Activated CD4-positive, alpha-beta T cell treated with anti-CD3 and anti-CD28 coated beads for 1 hour (primary cell): ENCODE measurements at places on chromosomes 1 and 21.
A peak's percentile ranks its signal among the peaks of the same experiment; 100 is the strongest.

DNA sequence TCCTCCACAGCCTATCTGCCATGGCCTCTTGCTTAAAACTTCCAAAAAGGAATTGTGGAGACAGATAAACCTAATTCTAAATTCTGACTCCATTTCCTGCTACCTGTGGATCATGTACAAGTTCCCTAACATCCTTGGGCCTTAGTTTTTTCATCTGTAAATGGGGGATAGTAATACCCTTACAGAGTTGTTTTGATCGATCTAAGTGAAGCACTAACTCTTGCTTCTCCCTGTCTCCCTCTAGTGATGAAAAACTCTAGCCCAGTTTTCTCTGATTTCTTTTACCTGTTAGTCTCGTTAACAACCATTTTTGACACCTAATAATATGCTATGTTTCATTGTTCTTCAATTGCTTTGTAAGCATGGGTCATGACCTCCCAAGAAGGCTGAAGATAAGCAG is 65.9 kb downstream of the TM2D1 start:
- DNase-seq = no peak

DNA sequence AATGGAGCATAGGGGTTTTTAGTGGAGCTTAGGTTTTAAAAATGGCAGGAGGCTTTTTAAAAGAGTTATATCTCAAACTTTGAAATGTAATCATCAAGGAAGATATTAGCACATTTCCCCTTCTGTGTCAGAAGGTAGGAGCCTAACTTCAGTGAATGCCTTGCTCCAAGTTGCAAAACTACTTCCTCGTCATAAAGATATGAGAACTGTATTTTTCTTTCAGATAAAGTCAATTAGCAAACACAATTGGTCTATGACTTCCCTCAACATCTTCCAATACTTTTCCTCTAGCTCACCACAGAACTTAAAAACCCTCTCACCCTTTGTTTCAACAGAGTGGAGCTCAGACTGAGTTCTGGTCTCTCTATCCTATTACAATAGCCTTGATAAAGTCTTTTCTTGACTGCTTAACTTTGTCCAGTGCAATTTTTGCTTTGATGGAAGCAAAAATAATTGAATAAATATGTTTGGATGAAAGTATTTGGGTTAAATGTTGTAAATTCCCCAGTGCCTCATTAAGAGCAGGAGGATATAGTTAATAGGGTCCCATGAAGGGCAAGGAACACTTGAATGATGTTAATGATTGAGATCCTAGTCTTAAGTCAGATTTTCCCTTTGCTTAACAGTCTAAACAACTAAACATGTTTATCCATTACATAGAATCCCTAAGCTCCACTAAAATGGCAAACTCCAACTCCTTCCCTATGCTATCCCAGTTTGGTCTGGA is 58.9 kb downstream of the TNFSF18 start:
- DNase-seq = no peak

DNA sequence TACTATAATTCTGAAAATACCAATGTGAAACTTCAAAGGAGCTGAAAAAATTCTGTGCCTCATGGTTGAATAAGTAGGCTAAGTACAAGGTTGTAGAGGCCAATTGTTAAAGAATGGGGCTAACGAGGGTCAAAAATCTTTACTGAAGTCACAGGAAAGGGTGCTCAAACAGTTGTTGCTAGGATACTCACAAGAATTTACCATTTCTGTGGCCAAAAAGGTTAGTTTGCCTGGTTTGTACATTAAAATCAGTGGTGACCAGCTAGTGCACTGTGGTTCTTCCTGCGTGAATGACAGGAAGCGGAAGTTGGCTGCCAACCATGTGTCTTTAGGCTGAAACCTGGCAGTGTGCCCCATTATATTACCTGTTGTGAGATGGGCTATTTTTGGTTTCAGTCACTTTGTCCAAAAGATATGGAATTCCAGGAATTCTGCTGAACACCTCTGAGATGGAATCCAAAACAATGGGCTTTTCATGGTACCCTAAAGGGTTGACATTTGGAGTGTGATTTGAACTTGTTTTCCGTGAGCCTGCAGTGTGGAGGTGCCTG is 13.5 kb downstream of the MAP3K21 start:
- DNase-seq = no peak

GRCh38 chr1:189103956-189104355 is 1373.7 kb downstream of the BRINP3 start:
- DNase-seq = no peak

- DNase-seq = no peak
Observed at GRCh38 chr21:45074818-45075595, 627 bp downstream of the ADARB1 start.

DNA sequence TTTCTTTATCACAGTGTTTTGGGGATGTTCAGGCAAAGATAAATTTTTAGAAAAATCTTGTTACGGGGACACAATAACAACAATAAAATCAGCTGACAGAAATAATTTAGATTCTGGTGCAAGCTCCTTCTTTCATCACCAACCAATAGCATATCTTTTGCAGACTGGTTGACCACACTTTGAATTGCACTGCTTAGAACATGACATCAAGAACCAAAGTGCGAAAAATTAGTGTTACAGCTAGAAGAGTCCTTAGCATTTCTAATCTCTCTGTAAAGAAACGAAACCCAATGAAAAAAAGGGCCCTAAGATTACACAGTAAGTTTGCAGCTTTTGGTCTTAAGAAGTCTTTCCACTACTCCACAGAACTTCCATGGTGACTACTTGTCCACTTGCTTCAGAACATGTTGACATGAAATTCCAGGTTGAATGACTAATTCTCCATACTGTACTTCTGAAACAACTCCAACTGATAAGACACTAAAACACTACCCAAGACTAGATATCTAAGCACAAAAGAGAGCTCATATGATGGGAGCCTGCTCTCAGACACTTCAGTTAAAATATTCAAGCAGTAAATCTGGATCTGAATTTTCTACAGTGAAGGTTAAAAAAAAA is 31.3 kb downstream of the XKR8 start:
- no peak for DNase-seq

- DNase-seq = no peak
Observed at GRCh38 chr1:158943059-158943458, 11.7 kb downstream of the PYHIN1 start.

DNA sequence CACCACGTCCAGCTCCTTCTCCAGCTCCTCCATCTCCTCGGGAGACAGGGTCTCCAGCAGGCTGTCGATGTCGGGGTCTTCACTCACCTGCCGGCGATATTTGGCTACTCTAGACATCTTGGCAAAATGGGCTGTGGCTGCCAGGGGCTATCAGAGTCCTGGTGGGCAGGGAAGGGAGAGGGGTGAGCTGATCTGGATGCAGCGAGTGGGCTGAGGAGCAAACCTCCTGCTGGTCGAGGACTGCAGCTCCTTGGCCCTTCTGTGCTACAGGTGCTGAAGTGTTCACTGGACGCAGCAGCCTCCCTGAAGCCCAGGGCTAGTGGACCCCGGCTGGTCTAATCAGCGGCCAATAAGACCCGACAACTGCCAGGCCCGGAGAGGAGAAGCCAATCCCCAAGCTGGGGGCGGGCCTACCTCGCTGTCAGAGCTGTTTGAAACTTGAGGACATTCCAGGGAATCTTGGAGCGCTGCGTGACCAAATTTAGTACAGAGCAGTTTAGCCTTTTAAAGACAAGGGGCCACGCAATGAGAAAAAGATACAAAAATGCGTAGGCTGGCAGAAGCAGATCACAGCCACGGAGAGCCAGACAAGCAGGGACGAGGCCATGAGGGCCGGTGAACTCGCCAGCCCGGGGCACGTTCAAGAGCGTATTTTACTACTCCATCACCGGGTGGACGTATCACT is at the start of gene LMOD1:
LMOD1 (minus strand) TSS at position 325 of the 685 bp plus-strand sequence; CDS start at position 117, 208 bp downstream.
- DNase-seq = no peak

- no peak for DNase-seq
Observed at GRCh38 chr1:9376886-9377333, 84.2 kb downstream of the SPSB1 start.

- no peak for DNase-seq
Observed at GRCh38 chr1:197210426-197210825, 57.6 kb upstream of the CRB1 start.

GRCh38 chr1:232653789-232654188 is 23.9 kb upstream of the SIPA1L2 start:
- no peak for DNase-seq

- no peak for DNase-seq
Observed at GRCh38 chr21:45790427-45790826, 146.9 kb downstream of the PCBP3 start.

DNA sequence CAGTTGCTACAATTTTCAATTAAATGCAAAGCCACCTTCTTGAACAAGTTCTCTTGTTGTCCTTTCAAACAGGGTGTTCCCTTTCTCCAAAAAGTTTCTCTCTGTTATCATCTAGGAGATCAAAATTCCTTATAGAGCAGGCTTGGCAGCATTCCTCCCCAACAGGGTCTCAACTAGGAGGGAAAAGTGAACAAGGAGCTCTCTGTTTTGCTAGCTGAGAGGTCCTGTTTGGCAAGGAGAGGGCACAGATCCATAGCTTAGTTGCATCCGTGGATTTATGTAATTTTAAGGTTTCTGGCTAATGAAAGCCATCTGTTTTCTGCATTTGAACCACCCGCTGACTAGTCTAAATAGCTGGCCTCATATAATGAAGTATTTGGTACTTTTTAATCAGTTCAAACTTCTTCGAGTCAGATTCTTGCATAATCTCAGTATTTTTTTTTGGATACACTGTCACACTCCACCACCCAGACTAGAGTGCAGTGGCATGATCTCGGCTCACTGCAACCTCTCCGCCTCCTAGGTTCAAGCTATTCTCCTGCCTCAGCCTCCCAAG is 54.0 kb downstream of the APP start:
- no peak for DNase-seq

- no peak for DNase-seq
Observed at GRCh38 chr1:97864615-97865014, 56.2 kb downstream of the DPYD start.

GRCh38 chr1:165395478-165395877 is 39.0 kb upstream of the LMX1A start:
- DNase-seq = no peak

DNA sequence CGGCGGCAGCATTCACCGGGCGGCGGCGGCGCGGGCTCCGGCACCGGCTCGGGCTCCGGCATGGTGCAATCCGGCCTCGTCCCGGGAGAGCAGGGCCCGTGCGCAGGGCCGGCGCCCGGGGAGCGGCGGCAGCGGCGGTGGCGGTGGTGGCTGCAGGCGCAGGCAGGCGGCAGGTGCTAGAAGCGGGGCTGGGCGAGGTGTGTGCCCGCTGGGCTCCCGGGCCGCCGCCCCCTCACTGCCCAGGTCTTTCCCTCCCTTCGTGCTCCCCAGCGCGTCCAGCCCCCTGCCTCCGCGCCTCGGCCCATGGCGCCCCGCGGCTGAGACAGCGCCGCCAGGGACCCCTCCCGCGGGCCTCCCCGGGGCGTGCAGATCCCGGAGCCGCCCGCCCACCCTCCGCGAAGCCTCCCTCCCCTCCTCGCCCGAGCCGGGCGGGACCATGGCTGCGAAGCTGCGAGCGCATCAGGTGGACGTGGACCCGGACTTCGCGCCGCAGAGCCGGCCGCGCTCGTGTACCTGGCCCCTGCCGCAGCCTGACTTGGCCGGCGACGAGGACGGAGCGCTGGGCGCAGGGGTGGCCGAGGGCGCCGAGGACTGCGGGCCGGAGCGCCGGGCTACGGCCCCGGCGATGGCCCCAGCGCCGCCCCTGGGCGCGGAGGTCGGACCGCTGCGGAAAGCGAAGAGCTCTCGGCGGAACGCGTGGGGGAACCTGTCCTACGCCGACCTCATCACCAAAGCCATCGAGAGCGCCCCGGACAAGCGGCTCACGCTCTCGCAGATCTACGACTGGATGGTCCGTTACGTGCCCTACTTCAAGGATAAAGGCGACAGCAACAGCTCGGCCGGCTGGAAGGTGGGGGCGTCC is 492 bp downstream of the FOXO6 start:
- no peak for DNase-seq

DNA sequence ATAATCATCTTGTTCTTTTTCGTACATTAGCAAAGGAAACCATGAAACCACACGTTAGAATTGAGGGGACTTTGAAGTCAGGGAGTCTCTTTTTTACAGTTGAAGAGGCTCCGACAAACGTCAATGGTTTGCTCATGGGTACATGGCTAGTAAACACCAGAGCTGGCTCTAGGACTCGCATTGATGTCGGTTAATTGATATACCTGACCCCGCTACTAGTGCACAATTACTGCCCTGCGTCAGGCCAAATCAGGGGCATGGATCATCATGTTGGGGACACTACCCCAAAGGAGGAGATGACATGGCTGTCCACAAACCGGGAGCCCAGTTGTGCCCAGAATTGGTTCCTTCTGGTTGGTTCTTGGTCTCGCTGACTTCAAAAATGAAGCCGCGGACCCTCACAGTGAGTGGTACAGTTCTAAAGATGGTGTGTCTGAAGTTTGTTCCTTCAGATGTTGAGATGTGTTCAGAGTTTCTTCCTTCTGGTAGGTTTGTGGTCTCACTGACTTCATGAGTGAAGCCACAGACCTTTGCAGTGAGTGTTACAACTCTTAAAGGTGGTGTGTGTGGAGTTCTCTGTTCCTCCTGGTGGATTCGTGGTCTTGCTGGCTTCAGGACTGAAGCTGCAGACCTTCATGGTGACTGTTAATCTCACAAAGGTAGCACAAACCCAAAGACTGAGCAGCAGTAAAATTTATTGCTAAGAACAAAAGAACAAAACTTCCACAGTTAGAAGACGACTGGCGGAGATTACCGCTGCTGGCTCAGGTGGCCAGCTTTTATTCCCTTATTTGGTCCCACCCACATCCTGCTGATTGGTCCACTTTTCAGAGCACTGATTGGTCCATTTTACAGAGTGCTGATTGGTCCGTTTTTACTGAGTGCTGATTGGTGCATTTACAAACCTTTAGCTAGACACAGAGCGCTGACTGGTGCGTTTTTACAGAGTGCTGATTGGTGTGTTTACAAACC is 126.9 kb upstream of the ERRFI1 start:
- peak; percentile 22 for DNase-seq

DNA sequence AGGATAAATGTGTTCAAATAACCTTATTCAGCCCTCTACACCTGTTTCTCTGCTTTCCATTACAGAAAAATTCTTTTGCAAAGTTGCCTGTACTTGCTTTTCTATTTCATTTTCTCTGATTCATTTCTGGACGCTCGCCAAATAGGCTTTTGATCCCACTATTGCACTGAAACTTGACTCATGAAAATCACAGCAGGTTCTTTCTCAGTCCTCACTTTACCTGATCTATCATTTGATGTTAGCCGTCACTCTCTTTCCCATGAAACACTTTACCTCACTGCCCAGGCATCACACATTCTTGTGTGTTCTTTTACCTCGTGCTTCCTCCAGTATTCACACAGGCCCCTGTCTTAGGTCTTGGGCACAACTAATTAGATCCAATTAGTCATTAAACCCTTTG is 26.2 kb downstream of the HSPA13 start:
- DNase-seq = no peak

DNA sequence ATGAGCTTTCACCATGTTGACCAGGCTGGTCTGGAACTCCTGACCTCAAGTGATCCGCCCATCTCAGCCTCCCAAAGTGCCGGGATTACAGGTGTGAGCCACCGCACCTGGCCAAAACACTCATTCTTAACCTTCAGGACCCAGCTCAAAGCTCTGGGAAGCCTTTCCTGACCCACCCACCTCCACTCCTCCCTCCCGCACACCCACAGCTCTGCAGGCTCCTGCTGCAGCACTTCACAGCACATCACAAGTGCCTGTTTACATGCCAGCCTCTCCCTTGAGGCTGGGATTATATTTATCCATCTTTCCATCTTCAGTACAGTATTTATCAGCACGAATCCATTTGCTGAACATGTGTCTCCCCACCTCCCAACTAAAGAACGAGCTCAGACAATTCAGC is 14.9 kb downstream of the SLC9A1 start:
- DNase-seq = no peak
